ENCODE measurements at places on chromosomes 7 and 10. TPM values are rescaled to one million over a fixed set of nuclear protein-coding genes. Genes with fewer than 3 reads are reported as not detected.

DNA sequence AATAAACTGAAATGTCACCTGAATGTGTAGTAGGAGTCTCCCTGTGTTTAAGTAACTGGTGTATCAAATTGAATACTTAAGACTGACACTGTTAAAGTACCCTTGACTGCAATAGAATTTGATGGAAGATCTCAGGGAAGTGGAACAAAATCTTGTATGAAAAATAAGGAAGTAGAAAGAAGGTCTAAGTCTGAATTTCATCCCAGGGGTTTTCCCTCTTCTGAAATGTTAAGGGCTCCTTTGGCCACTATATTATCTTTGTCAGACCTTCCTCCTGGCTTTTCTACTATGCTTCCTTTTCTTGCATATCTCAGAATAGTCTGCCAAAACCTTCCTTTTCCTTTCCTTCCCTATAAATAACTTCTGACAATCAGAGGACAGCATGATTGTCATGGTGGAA lies 59.6 kb downstream of the BLNK start:
- no peak for DNase-seq

LHFPL3 gene
- not detected for total RNA-seq

DNA sequence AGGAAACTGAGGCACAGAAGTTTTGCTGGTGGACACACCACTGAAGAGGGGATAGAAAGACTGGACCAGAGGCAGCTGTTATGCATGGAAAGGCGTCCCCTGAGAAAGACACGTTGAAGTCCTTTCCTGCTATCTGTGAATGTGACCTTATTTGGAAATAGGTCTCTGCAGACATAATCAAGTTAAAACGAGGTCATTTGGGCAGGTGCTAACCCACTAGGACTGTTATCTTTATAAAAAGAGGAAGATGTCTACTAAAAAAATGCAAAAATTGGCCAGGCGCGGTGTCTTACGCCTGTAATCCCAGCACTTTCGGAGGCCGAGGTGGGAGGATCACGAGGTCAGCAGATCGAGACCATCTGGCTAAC lies 31.6 kb downstream of the ELMO1 start:
- no peak for DNase-seq

ATRNL1 gene
- 11.4 TPM for total RNA-seq

GRCh38 chr7:91549878-91550277 lies 285.6 kb downstream of the FZD1 start:
- DNase-seq: no peak

MRLN gene
- not detected for total RNA-seq

SGCE gene
- total RNA-seq: 24.9 TPM

AKR1C2 gene
- total RNA-seq: 0.27 TPM

ANXA8L1 gene
- 1.0 TPM for total RNA-seq

GLI3 gene
- 6.2 TPM for total RNA-seq
